Karpas-422 (cell line): ENCODE measurements at places on chromosomes 4 and X. TPM values are rescaled to one million over a fixed set of nuclear protein-coding genes. Genes with fewer than 3 reads are reported as not detected.
A peak's percentile ranks its signal among the peaks of the same experiment; 100 is the strongest.

CLDN34 gene
- total RNA-seq = not detected in 2 replicates

GLRA3 gene
- total RNA-seq = not detected in 2 replicates

DNA sequence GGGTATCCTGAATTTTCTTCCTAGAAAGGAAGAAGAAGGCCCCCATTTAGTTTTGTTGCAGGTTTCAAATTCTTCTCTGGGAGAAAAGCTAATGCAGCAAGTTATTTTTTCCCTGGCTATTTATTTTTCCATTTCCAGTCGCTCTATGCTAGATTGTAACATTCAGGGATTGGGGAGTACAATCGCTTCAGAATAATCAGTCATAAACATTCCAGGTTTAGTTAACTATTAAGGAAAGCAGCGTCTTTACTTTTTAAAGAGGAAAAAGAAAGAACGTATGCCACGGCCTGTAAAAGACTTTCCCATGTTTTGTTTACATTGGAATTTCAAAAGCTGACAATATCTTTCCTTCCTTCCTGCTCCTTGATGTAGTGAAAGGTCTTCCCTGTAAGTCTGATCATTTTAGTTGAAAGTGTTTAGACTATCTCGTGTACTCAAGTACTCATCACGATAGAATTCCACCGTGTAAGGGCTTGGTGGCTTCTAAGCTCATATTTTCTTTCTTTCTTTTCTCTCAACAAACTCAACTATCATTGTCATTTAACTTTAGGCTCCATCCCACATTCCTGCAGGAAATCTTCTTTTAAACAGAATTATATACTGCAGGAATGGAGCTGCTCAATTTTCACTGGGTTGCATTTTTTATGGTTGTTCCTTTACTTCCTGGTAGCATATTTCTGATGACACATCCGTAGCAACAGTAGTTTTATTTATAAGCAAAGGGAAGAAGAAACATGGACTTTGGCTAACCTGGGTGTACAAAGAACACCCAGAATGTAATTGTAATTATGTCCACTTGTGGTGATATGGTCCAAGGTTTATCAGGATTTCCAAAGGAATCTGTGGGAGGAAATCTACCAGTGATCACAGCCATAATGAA lies 213.1 kb upstream of the FAT1 start:
- no peaks in the 10 kb centered on the region for H3K36me3 ChIP-seq
- no peak overlapping the region for H3K4me3 ChIP-seq
- peaks cover 15% of the 10 kb centered on the region for H3K4me1 ChIP-seq
- no peak for DNase-seq
- H3K27ac ChIP-seq = no peak overlapping the region

- no peaks in the 10 kb centered on the region for H3K4me1 ChIP-seq
- H3K4me3 ChIP-seq = no peak overlapping the region
- peaks cover 2% of the 10 kb centered on the region; the same call in 1 of the 2 replicates for H3K36me3 ChIP-seq
- DNase-seq = no peak
These were observed 32.2 kb downstream of the TRMT44 start for GRCh38 chr4:8472689-8473197.

DNA sequence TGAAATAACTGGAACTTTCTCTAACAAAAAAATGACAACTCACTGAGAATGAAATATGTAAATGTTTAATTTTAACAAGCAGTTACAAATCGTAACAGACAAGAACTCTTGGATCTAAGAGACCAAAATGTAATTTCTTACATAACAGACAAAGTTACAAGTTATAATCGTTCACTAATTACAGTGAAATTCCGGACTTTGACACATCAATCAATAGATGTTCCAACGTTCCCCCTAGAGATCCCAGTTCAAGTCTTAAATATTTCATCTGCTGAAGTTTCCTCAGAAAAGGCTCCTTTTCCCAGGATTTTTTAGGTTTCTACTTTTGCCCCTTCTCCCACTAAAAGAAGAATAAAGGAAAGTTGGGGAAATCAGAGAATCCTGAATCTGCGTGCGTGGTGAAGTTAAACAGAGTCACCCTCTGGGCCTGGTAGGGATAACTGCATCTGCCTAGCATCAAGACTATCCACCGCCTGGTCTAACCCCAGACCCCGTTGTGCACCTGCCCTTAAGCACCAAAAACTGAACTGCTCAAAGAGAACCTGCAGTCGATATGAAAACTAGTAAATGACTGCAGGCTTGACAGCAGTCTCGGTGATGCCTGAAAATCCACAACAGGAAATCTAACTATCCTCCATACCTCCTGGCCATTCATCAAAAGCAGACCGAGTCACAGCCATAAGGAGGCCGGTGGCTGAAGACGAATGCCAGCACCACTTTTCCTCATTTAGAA lies 2.3 kb downstream of the IRF2 start:
- H3K27me3 ChIP-seq = no peaks in the 10 kb centered on the region
- H3K27ac ChIP-seq = peak overlapping the region; percentile 83
- H3K36me3 ChIP-seq = no peaks in the 10 kb centered on the region
- H3K4me1 ChIP-seq = peaks cover 40% of the 10 kb centered on the region
- DNase-seq = peak; percentile 69

GRCh38 chrX:87900320-87900908 lies 382.8 kb downstream of the KLHL4 start:
- H3K27me3 ChIP-seq = no peaks in the 10 kb centered on the region
- no peak for DNase-seq
- no peaks in the 10 kb centered on the region for H3K36me3 ChIP-seq

DNA sequence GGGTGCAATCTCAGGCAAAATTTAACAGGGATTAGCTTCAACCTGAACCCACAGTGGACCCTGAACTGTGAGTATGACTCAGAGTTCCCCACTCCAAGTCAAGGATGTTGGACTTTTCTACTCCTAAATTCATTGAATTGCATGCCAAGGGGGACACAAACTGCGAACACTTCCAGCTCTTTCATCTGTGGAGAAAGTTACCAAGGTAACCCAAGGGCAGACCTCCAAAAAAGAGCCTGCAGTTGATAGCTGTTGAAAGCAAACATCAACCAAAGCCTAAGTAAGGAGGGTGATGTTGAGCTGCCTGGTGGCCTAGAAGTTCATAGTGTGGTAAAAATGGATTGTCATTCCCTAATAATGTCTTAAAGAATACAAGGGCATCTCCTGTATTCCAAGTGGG lies 1242.9 kb downstream of the C4orf33 start:
- no peak overlapping the region for H3K27ac ChIP-seq
- H3K36me3 ChIP-seq = no peaks in the 10 kb centered on the region
- no peaks in the 10 kb centered on the region for H3K27me3 ChIP-seq
- no peak overlapping the region for H3K4me3 ChIP-seq

DNA sequence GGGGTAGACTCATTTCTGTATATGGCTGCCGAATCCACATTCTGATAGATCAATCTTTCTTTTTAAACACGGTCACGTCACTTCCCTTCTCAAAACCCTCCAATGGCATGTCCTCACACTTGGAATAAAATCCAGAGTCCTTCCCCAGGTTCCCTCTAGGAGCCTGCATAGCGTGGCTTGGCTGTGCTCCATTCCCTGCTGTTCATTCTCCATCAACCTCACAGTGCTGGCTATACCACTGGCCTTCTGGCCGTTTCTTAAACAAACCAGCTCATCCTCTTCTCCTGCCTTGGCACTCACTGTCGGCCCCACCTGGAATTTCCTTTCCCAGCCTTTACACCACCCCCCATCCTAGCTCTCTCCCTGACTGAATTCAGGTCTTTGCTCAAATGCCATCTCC lies 77.1 kb downstream of the RBM47 start:
- no peaks in the 10 kb centered on the region for H3K27me3 ChIP-seq
- no peak for DNase-seq
- H3K27ac ChIP-seq = no peak overlapping the region
- no peak overlapping the region for H3K4me3 ChIP-seq
- H3K36me3 ChIP-seq = no peaks in the 10 kb centered on the region

DNA sequence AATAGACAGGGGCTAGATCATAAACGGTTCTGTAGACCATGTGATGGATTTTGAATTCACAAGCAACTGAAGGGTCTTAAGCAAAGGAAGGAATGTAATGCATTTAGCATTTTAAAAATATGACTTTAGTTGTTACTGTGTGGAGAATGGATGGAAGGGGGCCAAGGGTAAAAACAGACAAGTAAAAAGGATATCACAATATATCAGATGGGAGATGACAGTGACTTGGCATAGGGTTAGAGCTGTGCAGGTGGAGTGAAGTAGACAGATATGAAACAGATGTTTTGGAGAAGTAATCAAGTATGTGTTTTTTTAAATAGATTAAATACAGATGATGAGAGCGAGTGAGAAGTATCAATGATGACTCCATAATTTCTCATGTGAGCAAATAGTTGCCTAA lies 1116.0 kb upstream of the TENM3 start:
- H3K27ac ChIP-seq = no peak overlapping the region
- DNase-seq = no peak
- H3K4me3 ChIP-seq = no peak overlapping the region
- H3K4me1 ChIP-seq = no peaks in the 10 kb centered on the region

DNA sequence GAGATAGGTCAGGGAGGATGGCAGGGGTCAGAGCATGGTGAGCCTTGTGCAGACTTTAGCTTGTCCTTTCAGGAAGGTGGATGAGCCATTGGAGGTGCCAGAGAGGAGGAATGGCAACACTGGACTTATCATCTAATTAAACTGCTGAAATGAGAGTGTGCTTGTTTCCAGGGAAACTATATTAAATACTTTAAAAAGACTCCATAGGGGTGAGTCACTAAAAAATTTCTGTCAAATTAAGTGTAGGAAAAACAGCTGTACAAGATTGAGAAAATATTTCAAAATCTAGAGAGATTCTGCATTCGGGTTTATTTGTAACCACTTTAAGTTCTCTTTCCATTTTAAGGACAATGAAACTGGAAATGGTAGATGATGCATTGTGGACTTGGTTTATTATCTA lies 11.4 kb downstream of the FRAS1 start:
- no peak overlapping the region for H3K4me3 ChIP-seq
- no peak for DNase-seq
- no peak overlapping the region for H3K27ac ChIP-seq
- no peaks in the 10 kb centered on the region for H3K27me3 ChIP-seq

- no peaks in the 10 kb centered on the region for H3K36me3 ChIP-seq
- no peak overlapping the region for H3K27ac ChIP-seq
- no peaks in the 10 kb centered on the region for H3K4me1 ChIP-seq
- no peaks in the 10 kb centered on the region for H3K27me3 ChIP-seq
- H3K4me3 ChIP-seq = no peak overlapping the region
These were observed 115.4 kb upstream of the NDP start for GRCh38 chrX:44088510-44089144.

DNA sequence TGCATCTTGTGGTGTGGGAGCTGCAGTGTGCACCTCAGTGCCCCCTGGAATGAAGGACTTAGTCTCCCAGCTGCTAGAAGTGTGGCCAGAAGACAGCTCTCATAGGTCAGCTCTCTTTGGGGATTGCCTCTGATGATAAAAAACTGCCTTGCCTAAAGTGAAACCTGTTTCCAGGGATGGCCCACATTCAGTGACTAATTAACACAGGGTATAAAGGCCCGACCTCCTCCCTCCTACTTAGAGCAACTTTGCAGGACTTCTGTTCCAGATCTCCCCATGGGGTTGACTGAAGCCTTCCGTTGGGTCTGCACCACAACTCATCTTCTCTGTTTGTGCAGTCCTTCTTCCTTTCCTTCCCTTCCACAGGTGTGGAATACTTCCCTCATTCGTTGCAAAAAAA lies 53.2 kb downstream of the SPINK2 start:
- no peaks in the 10 kb centered on the region for H3K4me1 ChIP-seq
- H3K27ac ChIP-seq = no peak overlapping the region
- no peaks in the 10 kb centered on the region for H3K36me3 ChIP-seq
- no peak for DNase-seq

SORBS2 gene
- total RNA-seq = not detected in 2 replicates

LNX1 gene
- total RNA-seq = not detected in 2 replicates

PAGE5 gene
- not detected in 2 replicates for total RNA-seq

GRCh38 chr4:34245276-34245675 lies 1999.0 kb downstream of the ARAP2 start:
- no peaks in the 10 kb centered on the region for H3K4me1 ChIP-seq
- H3K4me3 ChIP-seq = no peak overlapping the region
- H3K36me3 ChIP-seq = no peaks in the 10 kb centered on the region
- DNase-seq = no peak

DNA sequence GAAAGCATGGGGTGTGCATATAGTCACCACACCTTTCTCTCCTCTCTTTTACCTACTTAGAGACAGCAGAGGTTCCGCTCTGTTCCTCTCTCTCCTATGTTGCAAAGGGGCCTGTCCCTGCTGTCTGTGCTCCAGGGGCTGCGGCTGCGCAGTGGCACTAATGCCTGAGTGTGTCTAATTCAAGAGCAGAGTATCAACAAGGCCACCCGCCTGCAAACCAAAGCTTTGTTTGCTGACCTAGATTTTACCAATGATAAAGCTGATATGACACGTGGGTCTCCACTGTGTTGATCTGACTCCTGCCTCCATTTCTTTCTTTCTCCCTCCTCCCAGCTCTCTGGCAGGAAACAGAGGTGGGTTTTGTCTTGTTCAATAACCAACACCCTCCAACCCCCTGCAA lies 74.9 kb downstream of the NSG1 start:
- peaks cover 42% of the 10 kb centered on the region for H3K4me1 ChIP-seq
- H3K27ac ChIP-seq = no peak overlapping the region
- H3K4me3 ChIP-seq = no peak overlapping the region

PIN4 gene
- 10.5 and 28.4 TPM in 2 replicates for total RNA-seq

TRIM2 gene
- 0.76 and 0.97 TPM in 2 replicates for total RNA-seq

DNA sequence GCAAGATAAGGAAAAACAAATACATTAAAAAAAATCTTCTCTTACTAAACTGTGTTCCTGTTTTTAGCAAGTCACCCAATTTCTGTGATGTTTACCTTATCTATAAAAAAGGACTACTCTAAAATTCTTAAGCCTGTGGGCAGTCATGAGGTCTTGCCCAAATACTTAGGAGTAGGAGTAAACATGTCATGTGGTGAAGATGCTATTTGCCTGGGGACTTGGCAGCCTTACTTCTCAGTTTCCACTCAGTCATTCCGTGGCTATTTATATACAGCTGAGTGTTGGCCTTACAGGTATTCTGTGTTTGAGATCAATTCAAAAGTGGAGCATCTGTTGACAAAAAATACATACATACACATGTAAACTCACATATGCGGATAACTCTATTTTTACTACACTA lies 89.9 kb upstream of the TLR2 start:
- no peak overlapping the region for H3K27ac ChIP-seq
- no peak overlapping the region for H3K4me3 ChIP-seq
- no peaks in the 10 kb centered on the region for H3K27me3 ChIP-seq
- no peak for DNase-seq

DNA sequence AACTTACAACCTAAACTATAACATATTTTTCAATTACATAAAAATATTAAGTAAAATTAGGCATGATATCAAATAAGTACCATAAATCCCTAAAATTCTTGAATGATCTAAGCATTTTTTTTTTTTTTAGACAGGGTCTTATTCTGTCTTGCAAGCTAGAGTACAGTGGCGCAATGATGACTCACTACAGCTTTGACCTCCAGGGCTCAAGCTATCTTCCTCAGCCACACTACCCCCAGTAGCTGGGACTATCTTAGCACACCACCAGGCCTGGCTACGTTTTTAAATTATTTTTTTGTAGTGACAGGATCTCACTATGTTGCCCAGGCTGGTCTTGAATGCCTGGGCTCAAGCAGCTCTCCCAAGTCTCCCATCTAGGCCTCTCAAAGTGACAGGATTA lies 1042.3 kb downstream of the FSTL5 start:
- no peaks in the 10 kb centered on the region for H3K27me3 ChIP-seq
- no peak overlapping the region for H3K4me3 ChIP-seq
- no peak for DNase-seq
- H3K36me3 ChIP-seq = no peaks in the 10 kb centered on the region
- no peaks in the 10 kb centered on the region for H3K4me1 ChIP-seq

- H3K4me3 ChIP-seq = no peak overlapping the region
- H3K27me3 ChIP-seq = no peaks in the 10 kb centered on the region
- peaks cover 41% of the 10 kb centered on the region for H3K4me1 ChIP-seq
- no peaks in the 10 kb centered on the region; the same call in 1 of the 2 replicates for H3K36me3 ChIP-seq
- DNase-seq = no peak
- peak overlapping the region; percentile 47 for H3K27ac ChIP-seq
These were observed 45.2 kb downstream of the MAML3 start for GRCh38 chr4:140108713-140109230.

GRPR gene
- 0.45 TPM in 1 of 2 replicates, not detected in the other for total RNA-seq

SERTM2 gene
- not detected in 2 replicates for total RNA-seq

CDKL2 gene
- total RNA-seq = 0.11 TPM in 1 of 2 replicates, not detected in the other
